ENCODE measurements at places on chromosomes 11 and 22.

GRCh38 chr11:122285070-122285988 lies 169.3 kb upstream of the BLID start:
- DNase-seq = no peak

GRCh38 chr11:122663056-122663740 lies 7.7 kb downstream of the UBASH3B start:
- no peak for DNase-seq

DNA sequence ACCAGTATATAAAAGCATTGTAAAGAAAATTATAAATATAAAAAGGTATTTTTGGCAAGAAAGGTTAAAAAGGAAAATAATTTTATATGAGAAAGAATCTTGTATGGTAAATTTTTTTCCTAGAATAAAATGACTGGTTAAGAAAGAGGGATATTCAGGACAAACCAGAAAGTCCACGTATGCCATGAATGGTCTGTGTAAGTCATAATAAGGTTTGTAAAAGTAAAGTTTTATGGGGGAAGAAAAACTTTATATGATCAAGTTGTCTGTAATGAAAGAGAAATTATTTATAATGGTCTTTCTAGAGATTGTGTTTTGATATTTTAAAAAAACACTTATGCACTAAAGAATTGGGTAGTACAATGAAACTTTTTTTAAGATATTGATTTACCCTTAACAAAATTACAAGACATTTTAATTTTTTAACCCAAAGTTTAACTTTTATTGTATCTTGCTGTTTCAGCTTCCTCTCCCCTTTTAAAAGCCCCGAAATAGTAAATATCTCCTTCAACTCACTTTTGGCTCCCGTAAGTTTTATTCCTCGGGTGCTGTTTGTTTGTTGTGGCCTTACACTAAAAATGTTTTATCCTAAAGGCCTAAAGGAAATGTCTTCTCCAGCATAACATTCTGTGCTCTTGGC lies 47.7 kb downstream of the AMOTL1 start:
- DNase-seq = no peak

- DNase-seq = no peak
Measured at GRCh38 chr11:11396301-11397035, 43.4 kb upstream of the CSNK2A3 start.

GRCh38 chr11:71365626-71366025 lies 82.6 kb downstream of the DHCR7 start:
- no peak for DNase-seq

DNA sequence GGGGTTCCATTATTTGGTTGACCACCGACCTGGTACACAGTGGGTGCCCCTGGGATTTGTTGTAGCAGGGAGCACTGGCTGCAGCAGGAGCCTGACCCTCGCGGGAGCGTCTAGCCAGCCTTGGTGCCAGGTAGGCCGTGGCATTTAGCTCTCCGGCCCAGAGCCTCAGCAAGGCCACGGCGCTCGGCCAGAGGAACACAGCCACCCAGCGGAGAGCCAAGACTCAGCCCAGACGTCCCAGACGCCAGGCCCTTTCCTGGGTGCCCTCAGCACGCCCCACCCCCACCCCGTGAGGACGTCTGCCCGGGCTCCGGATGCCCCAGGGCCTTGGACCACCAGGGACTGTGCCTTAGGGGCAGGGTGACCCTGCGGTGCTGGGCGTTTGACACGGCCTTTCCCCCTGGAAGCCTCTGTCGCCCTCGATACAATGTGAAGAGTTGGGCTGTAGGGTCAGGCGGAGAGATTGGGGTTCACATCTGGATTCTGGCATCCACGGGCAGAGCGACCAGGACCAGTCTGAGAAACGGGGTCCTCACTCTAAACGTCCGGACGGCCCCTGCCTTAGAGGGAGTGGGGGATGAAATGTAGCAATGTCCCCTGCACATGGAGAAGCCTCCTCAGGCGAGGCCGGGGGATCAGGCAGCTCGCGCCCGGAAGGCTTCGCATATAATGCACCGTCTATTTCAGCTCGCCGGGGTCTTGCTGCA lies 99.2 kb upstream of the FGF3 start:
- DNase-seq = no peak

GRCh38 chr11:91247009-91247735 lies 977.4 kb upstream of the FAT3 start:
- DNase-seq = no peak

- no peak for DNase-seq
Measured at GRCh38 chr11:118109231-118109630, 22.5 kb upstream of the SMIM35 start.

- DNase-seq = no peak
Measured at GRCh38 chr11:67045314-67045713, 11.3 kb upstream of the RHOD start.

GRCh38 chr11:134409552-134410429 lies 2.3 kb downstream of the B3GAT1 start:
- no peak for DNase-seq

GRCh38 chr11:47426062-47426956 lies at the start of gene PSMC3:
Gene PSMC3, minus strand, starts transcription at chr11:47426439. Its CDS starts 160 bp downstream, at chr11:47426279.
- peak; percentile 99 for DNase-seq

GRCh38 chr11:102882389-102883024 lies 7.7 kb upstream of the MMP12 start:
- no peak for DNase-seq

- DNase-seq = no peak
Measured at GRCh38 chr22:17343766-17344165, 25.5 kb upstream of the CECR2 start.

GRCh38 chr22:17724678-17725499 lies 49.4 kb downstream of the BID start:
- no peak for DNase-seq

DNA sequence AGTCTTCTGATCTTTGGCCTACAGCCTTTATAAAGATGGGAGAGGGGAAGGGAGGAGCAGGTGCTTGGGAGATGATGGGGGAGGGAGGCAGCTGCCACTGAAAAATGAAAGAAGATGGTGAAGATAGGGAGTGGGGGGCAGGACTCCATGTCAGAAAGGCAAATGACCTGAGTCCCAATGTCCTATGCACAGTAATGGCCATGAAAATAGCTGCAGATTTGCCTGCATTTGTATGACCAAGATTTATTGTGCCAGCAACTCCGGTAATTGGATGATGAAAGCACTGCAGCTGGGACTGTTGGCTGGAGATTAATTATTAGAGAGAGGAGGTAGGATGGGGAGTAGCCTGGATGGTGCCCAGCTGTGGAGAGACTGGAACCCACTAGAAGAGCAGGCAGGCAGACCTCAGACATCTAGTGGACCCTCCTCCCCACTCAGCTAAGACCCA lies 36.1 kb downstream of the NEU3 start:
- no peak for DNase-seq

DNA sequence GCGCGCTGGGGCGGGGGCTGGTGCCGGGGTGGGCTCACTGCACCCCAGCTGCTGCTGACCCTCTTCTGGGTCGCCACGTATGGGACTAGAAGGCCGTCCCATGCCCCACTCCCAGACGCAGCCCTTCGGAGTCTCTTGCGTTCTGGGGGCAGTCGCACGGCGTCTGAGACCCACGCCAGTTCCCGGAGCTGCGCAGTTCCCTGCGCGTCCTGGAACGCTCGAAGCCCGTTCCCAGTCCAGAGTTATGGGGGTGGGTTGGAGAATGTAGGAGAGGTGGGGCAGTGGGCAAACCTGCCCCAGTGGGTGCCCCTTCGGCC lies 375 bp downstream of the LAYN start:
- DNase-seq = no peak

- DNase-seq = peak; percentile 59
Measured at GRCh38 chr22:36409911-36410756, 22.4 kb upstream of the MYH9 start.

DNA sequence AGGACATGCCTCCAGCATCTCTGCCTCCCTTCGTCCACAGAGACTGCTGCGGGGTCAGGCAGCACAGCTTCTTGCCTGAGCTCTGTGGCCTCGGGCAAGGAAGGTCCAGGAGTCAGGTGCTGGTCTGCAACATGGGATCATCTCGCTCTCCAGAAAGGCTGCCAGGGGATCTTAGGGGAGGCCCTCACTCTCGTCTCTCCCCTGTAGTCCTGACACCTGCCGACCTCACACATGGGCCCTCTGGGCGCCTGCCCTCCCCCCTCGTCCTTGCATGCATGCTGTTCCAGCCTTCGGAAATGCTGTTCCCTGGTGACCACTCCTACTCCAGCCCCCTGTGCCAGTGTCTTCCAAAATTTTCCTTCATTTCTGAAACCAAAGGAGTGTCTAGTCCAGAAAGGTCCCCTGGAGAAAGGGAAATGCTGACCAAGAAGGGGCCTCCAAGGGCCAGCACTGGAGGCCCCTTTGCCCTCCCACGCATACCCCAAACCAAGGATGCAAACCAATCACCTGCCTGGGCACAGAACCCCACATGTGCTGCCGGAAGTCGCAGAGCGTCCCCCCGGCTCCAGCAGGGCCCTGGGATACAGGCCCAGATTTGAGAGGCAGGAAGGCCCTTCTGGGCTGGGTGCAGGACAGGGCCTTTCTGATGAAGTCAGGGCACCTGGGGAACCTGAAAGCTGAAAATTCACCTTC lies 41.0 kb downstream of the IGF2 start:
- DNase-seq = no peak

- no peak for DNase-seq
Measured at GRCh38 chr11:108220721-108221336, 1.6 kb downstream of the NPAT start.

DNA sequence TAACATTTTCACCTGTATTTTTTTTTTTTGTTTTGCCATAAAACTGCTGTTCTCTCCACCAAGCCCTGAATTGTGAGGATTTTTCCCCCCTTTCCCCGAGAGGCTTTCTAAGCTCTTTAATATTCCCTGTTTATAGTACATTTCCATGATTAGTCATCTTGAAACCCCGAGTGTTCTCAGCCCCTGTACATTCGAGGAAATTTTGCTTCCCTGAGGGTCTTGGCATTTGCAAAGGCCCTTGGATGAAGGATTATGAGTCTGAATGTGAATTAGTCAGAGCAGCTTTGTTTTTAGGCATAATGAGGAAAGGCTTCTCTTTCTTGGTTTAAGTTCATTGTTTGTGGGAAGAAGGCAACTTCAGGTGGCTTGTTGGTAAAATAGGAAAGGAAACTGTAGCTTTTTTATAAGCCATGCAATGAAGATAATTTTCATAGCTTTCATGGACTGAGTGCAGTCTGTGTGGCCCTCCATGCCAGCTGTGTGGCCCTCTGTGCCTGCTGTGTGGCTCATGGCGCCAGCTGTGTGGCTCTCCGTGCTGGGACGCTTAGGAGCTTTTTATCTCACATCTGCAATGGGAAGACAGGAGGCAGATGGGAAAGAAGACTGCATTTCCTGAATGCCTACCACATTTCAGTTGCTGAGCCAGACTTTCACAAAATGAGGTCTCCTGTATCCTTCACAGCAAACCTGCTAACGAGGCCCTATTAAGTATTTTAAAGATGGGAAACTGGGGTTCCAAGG lies 129.0 kb downstream of the TEAD1 start:
- DNase-seq = no peak

GRCh38 chr22:50696799-50697561 lies 24.4 kb downstream of the SHANK3 start:
- no peak for DNase-seq

- no peak for DNase-seq
Measured at GRCh38 chr22:35589071-35589755, 27.9 kb downstream of the MB start.

GRCh38 chr11:19506816-19507486 lies 205.7 kb upstream of the NAV2 start:
- DNase-seq = no peak

DNA sequence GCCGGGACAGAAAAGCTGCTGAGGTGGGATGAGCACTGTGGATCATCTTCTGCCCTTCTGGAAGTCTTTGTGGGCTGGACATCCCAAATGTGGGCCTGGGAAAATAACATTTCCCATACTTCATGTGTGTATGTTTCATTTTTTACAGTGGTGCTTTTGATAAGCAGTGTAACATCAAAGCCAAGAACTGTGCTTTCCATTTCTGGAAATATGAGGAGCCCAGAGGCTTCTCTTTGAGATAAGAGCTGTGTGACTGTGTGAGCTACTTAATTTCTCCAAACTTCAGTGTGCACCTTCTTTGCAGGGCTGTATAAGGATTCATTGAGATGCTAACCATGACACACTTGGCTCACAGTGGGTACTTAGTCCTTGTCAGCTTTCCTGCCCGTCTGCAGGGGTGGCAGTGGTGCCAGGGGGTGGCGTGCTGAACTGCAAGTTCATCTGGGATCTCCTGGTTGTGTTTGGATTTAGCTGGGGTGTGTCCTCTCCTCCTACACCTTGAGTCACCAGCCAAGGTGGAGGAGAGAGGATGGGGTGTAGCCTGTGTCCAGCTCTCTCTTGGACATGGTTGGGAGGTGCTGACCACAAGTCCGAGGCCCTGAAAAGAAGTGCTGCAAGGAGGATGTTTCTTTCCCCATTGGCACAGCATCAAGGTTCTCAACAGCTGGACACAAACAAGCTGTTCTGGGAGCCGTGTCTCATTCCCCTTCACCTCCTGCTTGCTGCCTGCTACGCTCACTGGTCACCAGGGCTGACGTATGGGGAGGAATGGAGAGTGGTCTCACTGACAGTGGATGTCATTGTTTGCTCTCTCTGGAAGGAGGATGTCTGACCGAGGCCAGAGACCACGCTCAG lies 139.4 kb downstream of the TEAD1 start:
- no peak for DNase-seq

DNA sequence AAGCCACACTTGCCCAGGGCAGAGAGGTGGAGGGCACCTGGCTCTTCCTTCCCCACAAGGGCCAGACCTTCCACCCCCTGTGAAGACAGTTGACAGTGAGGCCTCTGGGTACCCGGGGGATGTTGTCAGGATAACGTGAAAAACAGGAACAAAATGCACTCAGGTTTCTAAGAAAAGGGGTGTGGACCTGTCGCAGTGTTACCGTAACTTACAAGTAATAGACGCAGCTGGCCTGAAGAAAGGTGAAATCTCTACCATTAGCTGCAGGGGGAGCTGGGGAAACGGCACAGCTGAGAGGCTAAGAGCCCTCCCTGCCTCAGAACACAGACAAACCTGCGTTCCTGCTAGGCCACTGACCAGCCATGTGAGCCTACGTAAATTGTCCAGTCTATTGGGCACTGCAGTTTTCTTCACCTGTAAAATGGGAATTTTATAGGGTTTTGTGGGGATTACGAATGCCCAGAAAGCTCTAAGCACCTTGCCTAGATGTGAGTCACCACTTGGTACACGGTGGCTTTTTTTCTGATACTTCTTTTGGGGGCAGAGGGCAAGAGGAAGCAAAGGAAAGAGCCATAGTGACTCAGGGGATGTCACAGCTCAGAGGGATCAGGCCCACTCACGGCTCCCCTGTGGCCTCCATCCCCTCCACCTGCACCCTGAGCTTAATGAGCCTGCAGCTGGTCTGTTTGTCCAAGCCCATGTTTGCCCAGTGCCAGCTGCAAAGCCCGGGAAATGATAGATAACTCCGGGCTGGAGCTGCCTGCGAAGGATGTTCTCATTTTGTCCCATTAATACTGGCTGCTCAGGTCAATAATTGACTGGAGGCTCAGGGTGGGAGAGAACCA lies 18.4 kb upstream of the CABP7 start:
- DNase-seq = no peak

Measured in activated CD8-positive, alpha-beta memory T cell treated with anti-CD3 and anti-CD28 coated beads, Interleukin-2, amount 50 U/mL, for 4 hours (primary cell).